ENCODE measurements at places on chromosomes 16 and 17.

DNA sequence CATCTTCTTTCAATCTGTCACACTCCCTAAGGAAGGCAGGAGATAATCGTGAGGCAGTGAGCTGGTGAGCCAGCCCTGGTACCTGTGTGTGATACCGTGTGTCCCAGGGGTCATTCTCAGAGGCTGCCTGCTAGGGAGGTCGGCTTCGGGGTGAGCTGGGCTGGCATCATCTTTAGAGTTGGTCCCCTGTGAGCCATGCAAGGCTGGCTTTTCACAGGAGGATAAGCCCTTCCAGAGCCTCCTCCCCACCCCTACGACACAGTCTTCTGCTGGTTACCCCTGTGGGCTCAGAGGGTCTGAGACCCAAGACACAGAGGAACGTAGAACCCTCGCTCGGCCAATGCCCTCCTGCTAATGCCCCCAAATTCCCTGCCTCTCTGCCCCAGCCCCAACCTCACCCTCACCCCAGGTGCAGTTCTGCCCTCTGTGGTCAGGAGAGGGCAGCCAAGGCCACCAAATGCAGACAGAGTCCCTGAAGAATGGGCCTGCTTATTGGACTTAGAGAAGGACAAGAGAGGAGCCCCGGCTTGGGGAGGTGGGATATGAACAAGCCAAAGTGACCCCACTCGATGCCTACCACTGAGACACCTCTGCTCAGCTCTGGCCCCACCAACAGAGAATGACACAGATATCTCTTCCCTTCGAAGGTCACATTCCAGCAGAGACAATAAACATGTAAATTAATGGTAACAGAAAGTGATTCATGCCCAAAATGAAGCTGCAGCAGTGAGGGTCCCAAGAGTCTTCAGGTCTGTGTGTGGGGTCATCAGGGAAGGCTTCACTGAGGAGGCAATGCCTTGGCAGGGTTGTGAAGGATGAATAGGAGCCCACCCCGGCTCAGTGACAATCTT lies 80.8 kb upstream of the CCL1 start:
- DNase-seq = no peak

GRCh38 chr16:62067182-62067581 lies 30.9 kb upstream of the CDH8 start:
- no peak for DNase-seq

DNA sequence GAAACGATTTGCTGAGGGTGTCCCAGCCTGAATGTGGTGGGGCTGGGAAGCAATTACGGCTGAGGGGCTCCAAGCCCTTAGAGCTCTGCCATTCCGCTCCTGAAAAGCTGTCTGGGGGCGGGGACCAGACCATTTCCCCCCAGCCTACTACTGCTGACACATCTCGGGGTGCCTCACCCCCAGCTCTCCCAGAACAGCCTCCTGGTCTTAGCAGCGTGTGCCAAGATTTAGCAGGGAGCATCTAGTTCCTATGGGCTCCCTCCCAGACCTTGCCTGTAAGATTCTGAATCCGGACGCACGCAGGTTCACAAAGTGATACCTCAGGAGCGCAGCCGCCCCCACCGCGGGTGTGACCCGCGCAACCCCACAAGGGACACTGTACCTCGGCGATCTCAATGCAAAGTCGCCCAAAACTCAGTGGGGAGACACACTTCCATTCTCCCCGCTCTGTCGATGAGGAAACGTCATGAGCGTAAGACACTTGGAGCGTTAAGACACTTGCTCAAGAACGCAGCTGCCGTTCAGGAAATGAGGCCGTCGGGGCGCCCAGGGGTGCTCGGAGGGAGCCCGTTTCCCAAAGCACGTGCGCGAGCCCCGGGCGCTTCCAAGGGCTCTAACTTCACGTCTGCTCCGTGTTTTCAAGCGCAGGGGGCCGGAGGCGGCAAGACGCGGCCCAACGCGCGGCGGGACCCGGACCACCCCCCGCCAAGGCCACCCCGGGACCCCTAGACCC lies 629 bp downstream of the GEMIN4 start:
- DNase-seq = no peak

GRCh38 chr17:56717471-56717870 lies 116.2 kb downstream of the C17orf67 start:
- DNase-seq = no peak

DNA sequence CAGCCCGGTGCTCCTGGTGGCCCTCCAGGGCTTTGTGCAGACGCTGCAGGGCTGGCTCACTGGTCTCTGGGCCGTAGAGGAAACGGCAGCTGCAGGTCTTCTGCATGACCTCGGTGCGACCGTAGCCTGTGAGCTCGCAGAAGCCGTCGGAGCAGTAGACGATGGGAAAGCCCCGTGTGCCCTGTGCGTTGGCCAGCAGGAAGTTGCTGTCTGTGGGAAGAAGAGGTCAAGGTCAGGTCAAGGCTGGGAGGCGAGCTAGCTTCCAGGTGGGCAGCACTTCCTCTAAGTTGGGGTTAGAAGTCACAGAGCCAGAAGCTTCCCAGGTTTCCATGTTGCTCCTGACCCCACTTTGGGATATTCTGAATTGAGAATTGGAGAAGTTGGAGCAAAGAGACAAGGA lies 2.1 kb downstream of the KCNH4 start:
- no peak for DNase-seq

- DNase-seq = no peak
Observed at GRCh38 chr17:40447148-40447644, 3.9 kb downstream of the IGFBP4 start.

- no peak for DNase-seq
Observed at GRCh38 chr16:49350265-49351095, 23.1 kb upstream of the C16orf78 start.

- no peak for DNase-seq
Observed at GRCh38 chr17:28484296-28484695, 10.9 kb downstream of the SLC13A2 start.

GRCh38 chr17:82450357-82451106 lies at the start of gene CYBC1:
CYBC1 (minus strand) TSS chr17:82450752; CDS start chr17:82449254, 1,498 bp downstream.
- DNase-seq = peak; percentile 49

DNA sequence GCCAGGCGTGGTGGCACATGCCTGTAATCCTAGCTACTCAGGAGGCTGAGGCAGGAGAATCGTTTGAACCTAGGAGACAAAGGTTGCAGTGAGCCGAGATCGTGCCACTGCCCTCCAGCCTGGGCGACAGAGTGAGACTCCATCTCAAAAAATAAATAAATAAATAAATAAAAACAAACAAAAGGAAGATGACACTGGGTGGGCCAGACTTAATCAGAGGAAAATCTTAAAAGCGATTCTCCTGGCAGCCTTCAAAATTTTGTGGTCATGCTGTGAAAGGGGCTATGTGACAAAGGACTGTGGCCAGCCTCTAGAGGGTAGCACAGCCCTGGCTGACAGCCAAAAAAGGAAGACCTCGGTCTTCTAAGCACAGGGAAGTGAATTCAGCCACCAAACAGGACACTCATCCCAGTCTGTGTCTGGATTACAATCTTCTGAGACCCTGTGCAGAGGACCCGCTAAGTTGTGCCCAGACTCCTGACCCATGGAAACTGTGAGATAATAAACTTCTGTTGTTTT lies 391.1 kb downstream of the CNTNAP4 start:
- DNase-seq = no peak

DNA sequence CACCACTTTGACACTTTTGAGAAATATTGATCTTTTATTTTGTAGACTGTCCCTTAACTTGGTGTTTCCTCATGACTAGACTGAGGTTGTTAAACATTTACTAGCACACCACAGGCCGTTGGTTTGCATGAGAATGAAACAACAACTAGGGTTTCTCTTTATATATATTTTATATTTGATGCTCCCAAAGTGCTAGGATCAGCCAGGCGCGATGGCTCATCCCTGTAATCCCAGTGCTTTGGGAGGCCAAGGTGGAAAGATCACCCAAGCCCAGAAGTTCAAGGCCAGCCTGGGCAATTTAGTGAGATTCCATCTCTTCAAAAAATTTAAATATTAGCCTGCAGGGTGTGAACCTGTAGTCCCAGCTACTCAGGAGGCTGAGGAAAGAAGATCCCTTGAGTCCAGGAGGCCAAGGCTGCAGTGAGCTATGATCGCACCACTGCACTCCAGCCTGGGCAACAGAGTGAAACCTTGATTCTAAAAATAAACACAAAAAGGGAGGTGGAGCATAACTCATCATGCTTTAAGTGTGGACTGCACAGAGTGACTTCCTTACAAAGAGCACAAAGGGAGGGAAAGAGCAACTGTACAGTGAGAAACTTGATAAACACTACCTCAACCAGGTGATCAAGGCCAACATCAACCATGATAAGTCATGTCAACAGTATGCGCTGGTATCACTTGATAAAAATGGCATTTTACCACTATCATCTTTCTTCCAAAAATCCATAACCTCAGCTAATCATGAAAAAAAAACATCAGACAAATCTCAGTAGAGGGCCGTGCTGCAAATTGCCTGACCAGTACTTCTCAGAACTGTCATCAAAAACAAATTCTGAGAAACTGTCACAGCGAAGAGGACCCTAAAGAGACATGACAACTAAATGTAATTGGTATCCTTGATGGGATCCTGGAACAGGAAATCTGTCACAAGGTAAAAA lies 72.8 kb upstream of the ATF7IP2 start:
- DNase-seq = no peak

DNA sequence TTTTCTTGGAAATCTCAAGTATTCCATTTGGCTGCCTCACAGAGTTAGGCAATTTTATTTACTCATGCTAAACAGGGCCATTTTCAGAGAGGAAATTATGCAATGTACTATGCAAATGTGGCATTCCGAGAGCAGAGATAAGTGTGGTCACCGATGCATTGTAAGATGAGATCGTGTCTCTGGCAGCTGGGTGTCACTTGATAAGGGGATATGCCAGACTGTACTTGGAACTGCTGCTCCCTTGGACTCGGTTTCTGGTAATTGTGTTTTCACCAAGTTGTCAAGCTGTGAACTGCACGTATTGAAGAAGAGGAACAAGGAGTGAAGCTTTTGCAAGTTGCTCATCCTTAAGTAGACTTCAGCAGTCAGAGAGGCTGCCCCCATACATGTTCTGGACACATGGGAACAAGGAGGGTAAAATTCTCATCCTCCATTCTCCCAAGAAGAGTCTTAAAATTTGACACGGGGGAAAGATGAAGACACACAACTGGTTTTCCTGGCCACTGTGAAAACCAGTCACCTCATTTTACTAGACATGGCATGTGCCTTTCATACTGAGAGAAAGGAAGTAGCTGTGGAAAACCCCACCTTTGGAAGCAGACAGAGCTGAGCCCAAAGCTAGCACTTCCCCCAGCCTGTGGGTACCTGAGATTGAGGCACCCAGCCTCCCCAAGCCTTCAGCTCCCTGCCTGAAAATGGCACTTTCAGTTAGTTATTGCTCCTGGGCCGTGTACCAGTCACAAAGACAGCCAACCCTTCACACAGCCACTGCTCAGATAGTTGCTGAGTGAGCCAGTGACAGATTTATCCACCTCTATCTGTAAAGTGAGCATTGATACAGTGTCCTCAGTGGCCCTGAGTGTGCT lies 150.7 kb downstream of the SOCS1 start:
- DNase-seq = no peak

DNA sequence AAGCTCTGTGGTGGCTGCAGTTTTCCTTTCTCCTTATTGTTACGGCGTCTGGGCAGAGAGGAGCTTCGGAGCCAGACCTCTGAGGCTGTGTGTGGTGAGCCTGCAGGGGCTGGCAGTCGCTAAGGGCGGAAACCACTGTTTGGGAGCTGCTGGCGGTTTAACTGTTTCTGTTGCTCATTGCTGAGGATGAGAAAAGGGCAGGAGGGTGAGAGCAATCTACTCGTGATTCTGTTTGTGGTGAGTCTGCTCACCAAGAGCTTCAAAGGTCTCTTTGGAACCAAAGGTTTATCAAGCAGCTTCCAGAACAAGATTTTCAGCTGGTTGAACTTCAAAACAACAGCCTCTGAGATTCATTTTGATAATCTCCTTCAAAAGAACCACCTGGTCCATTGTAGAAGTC lies 143.9 kb downstream of the ANKFN1 start:
- no peak for DNase-seq

GRCh38 chr16:5188318-5188988 lies 90.9 kb upstream of the EEF2KMT start:
- DNase-seq = no peak

- no peak for DNase-seq
Observed at GRCh38 chr17:57553526-57553925, 191.6 kb downstream of the CCDC182 start.

GRCh38 chr17:28940675-28941074 lies 10.6 kb downstream of the PHF12 start:
- DNase-seq = no peak

GRCh38 chr16:85948616-85949265 lies 49.8 kb downstream of the IRF8 start:
- DNase-seq = no peak

DNA sequence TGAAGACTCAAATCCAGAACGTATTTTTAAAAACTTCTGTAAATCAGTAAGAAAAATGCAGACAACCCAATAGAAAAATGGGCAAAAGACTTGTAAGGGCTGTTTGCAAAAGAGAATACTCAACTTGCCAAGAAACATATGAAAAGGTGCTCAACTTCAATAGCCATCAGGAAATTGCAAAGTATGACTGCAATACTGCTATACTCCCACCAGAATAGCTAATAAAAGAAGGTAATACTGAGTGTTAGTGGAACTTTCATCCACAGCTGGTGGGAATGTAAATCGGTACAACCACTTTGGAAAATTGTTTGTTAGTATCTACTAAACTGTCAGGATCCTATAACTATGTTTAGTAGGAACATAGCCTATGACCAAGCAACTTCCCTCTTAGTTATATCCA lies 48.1 kb downstream of the TBX4 start:
- DNase-seq = no peak

- DNase-seq = no peak
Observed at GRCh38 chr17:81863123-81863675, 2.9 kb upstream of the P4HB start.

GRCh38 chr16:1306334-1306733 lies 3.1 kb upstream of the UBE2I start:
- no peak for DNase-seq

DNA sequence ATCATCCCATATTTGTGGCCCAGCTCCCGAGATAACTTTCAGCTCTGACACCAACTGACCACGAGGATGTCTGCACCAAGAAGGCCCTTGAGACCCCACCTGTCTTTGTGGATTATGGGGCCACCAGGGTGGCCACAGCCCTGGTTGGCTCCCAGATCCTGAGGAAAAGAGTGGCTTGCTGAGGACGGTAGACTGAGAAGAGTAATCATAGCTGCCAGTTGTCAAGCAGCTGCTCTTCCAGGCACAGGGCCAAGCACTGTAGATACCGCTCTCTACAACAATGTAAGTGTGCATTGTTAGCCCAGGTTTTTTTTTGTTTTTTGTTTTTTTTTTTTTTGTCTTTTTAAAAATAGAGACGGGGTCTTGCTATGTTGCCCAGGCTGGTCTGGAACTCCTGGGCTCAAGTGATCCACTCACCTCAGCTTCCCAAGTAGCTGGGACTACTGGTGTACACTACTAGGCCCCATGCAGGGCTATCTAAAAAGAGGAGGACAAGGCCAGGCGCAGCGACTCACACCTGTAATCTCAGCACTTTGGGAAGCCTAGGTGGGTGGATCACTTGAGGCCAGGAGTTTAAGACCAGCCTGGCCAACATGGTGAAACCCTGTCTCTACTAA lies 9.6 kb downstream of the ZNF205 start:
- DNase-seq = no peak

Data from esophagus squamous epithelium (tissue), 5 donors.